ENCODE measurements at places on chromosomes 6 and 20. TPM values are rescaled to one million over a fixed set of nuclear protein-coding genes. Genes with fewer than 3 reads are reported as not detected.
A peak's percentile ranks its signal among the peaks of the same experiment; 100 is the strongest.

DNA sequence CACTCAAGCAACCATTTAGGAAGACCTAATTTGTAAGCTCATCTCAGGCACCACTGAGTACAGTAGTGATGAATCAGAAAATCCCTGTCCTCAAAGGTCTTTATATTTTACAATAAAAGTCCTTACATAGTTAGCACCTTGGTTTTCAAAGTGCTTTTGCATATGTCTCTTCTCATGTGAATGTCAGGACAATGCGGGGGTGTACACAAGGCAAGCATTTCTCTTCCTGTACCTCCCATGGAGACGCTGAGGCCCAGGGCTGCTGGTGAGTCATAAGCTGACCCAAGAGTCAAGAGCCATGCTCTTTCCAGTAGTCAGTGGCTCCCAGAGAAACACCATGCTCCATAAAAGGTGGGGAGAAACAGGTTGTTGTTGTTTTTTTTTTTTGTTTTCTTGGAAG, 174.0 kb downstream of the GJA10 start:
- no peak overlapping the region for H3K27ac ChIP-seq
- H3K4me3 ChIP-seq = no peak overlapping the region
- DNase-seq = no peak
- no peaks in the 10 kb centered on the region for H3K4me1 ChIP-seq

DNA sequence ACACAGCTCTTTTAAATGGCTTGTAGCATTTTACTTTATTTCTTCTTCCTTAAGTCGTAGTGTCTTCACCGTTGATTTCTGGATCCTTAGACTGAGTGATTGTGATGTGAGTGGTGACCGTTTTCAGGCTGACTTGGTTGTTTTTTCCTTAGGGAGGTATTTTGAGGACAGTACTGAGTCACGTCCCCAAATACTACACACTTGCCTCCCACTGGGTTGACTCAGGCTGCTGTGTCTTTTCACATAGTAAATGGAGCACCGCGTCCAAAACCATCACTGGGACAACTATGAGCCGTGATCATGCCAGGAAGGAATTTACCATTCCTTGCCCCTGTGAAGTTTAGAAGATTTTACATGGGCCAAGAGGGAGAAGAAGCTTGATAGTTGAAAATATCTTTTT, 174.1 kb downstream of the FARS2 start:
- DNase-seq = no peak
- H3K4me3 ChIP-seq = no peak overlapping the region
- no peaks in the 10 kb centered on the region for H3K27me3 ChIP-seq
- H3K36me3 ChIP-seq = no peaks in the 10 kb centered on the region

- no peak for DNase-seq
- H3K27me3 ChIP-seq = no peaks in the 10 kb centered on the region
- H3K4me3 ChIP-seq = no peak overlapping the region
- H3K27ac ChIP-seq = no peak overlapping the region
These were observed 354.4 kb downstream of the NKAIN2 start for GRCh38 chr6:124158024-124158423.

- H3K27ac ChIP-seq = no peak overlapping the region
- no peaks in the 10 kb centered on the region for H3K4me1 ChIP-seq
- no peaks in the 10 kb centered on the region for H3K27me3 ChIP-seq
- no peak overlapping the region for H3K4me3 ChIP-seq
- DNase-seq = no peak
These were observed 25.0 kb upstream of the SSR1 start for GRCh38 chr6:7338031-7338430.

DNA sequence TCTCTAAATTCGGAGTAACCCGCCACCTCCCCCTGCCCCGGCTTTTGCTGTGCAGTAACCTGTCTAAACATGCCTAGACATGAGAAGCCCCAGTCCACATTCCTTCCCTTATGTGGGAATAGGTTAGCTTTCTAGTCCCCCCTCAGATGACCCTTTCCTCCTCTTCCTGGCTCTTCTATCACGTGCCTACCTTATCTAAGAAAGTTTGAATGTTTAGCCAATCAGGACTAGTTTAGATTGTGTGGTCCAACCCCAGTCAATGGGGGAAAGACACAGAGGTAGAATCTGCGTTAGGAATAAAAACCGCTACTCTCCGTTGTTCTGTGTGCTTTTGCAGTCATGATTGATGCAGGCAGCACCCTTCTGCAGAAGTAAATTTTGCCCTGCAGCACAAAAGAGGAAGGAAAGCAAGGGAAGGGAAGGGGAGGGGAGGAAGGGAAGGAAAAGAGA, 69.0 kb upstream of the CD93 start:
- no peak overlapping the region for H3K4me3 ChIP-seq
- H3K27me3 ChIP-seq = no peaks in the 10 kb centered on the region
- peaks cover 29% of the 10 kb centered on the region for H3K4me1 ChIP-seq

DNA sequence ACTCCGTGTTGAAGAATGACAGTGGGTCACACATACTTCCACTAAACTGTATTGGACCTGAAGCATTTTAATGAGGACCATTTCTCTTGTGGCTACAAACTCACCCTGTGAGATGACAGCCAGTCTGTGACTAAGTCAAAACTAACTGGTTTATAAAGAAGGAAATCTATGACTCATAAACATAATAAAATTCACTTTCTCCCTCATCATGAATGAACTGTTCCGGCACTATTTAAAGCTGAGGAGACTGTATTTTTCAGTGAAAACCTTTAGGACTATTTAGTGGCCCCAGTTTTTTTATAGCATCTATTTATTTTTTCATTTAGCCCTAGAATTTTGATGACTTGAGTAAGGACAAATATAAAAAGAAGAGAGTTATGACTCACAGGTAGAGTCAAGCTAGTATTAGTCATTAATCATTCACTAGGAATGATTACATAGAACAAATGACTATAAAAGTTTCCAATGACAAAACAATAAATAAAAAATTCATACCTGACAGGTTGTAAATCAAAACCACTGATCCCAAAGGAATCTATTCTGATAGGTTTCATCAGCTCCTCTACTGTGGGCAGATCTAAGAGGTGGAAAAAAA, 34.2 kb downstream of the CEP162 start:
- no peaks in the 10 kb centered on the region for H3K27me3 ChIP-seq
- no peaks in the 10 kb centered on the region for H3K36me3 ChIP-seq
- H3K4me1 ChIP-seq = no peaks in the 10 kb centered on the region
- H3K27ac ChIP-seq = no peak overlapping the region
- H3K4me3 ChIP-seq = no peak overlapping the region

- peaks cover 10% of the 10 kb centered on the region for H3K4me1 ChIP-seq
- no peaks in the 10 kb centered on the region for H3K36me3 ChIP-seq
These were observed at the start of gene RAET1L for GRCh38 chr6:150025201-150025917. TSS of gene RAET1L (minus strand) at chr6:150025532. CDS start at chr6:150025471, 61 bp downstream.

- peaks cover 3% of the 10 kb centered on the region for H3K36me3 ChIP-seq
- H3K4me1 ChIP-seq = peaks cover 4% of the 10 kb centered on the region
- no peak overlapping the region for H3K27ac ChIP-seq
- no peak overlapping the region for H3K4me3 ChIP-seq
- no peak for DNase-seq
- no peaks in the 10 kb centered on the region for H3K27me3 ChIP-seq
These were observed 102.6 kb upstream of the LAMP5 start for GRCh38 chr20:9411833-9412232.

- H3K4me3 ChIP-seq = no peak overlapping the region
- no peaks in the 10 kb centered on the region for H3K36me3 ChIP-seq
- no peak overlapping the region for H3K27ac ChIP-seq
- H3K27me3 ChIP-seq = no peaks in the 10 kb centered on the region
- DNase-seq = no peak
These were observed 478.5 kb downstream of the QKI start for GRCh38 chr6:163892824-163893561.

- no peak for DNase-seq
- no peaks in the 10 kb centered on the region for H3K27me3 ChIP-seq
- H3K4me1 ChIP-seq = no peaks in the 10 kb centered on the region
- no peak overlapping the region for H3K4me3 ChIP-seq
- H3K36me3 ChIP-seq = no peaks in the 10 kb centered on the region
These were observed 27.9 kb downstream of the FAM83B start for GRCh38 chr6:54874349-54875048.

GRCh38 chr6:89975991-89976693, 81.9 kb downstream of the GJA10 start:
- no peaks in the 10 kb centered on the region for H3K36me3 ChIP-seq
- H3K27ac ChIP-seq = no peak overlapping the region
- H3K4me3 ChIP-seq = no peak overlapping the region
- H3K4me1 ChIP-seq = peaks cover 6% of the 10 kb centered on the region
- no peaks in the 10 kb centered on the region for H3K27me3 ChIP-seq

DNA sequence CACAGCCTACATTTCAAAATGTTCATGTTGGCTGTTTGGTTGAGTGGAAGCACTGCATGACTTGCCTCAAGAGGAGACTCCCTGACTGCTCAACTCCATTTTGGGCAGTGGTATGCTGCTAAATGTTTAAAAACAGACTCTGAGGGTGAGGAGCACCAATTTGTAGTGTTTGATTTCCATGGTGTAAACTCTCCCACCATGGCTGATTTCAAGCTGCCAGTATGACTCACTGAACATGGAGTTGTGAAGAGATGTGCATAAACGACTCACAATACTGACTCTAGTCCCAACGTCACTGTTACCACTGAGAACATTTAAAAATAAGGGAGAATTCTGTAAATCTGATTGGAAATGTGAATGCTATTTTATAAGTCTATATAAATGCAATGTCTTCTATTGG, 70.4 kb downstream of the BACH2 start:
- no peaks in the 10 kb centered on the region for H3K36me3 ChIP-seq
- H3K4me3 ChIP-seq = no peak overlapping the region
- H3K27me3 ChIP-seq = no peaks in the 10 kb centered on the region

DNA sequence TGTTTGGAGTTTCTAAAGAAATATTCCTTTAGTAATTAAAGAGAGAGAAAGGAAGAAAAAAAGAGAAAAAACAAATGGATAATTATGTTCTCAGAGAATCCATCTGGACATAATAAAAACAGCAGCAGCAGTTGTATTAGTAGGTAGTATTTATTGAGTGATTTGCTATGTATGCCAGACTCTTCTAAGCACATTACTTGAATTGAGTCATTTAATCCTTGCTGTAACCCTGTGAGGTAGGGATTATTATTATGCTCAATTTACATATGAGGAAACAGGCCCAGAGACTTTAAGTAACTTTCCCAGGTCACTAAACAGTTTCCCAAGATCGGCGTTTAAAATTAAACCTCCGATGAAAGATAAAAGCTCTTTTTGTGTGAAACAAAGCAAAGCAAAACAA, 238.8 kb downstream of the TSHZ2 start:
- H3K36me3 ChIP-seq = no peaks in the 10 kb centered on the region
- H3K27me3 ChIP-seq = peaks cover 5% of the 10 kb centered on the region

GRCh38 chr20:41177636-41178035, 40.3 kb downstream of the PLCG1 start:
- H3K27me3 ChIP-seq = no peaks in the 10 kb centered on the region
- no peak overlapping the region for H3K4me3 ChIP-seq
- peak overlapping the region; percentile 38 for H3K27ac ChIP-seq
- peaks cover 6% of the 10 kb centered on the region for H3K36me3 ChIP-seq

DNA sequence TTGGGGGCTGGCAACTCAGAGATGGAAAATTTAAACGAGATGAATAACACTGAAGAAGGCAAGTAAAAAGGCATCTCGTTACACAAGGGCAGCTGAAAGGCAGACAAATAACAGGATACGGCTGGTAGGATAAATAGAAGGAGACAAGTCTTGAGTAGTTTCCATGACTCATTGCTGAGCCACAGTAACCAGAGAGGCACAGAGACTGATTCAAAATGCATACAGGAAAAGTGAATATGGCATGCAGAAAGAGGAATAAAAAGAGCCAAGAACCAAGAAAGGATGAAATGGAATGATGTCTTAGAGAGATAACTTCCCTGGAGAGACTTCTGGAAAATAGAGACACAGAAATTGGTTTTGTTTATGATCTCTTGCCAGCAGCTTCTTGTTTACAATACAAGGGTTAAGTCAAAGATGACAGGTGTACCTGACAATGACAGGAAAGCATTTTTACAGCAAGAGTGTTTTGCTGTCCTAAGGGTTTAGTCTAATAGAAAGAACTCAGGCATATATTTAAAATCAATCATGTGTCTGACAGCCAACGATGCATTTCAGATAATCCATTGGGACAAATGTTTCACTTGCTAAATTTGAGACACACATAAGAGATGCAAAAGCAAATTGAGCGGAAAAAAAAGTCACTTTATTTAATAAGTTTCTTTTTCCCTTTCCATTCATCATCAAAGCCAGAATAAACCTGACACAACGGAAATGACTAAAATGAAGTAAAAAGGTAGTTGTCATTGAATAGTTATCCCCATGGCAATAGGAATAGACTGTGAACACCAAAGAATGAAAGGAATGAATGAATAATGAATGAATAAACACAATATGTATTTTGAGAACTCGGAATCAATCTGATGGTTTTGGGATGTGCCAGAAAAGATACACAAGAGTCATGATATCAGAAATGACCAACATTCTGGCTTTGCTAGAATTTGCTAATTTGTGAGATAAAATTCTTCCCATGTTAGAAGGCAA, 68.0 kb upstream of the KCNQ5 start:
- no peaks in the 10 kb centered on the region for H3K36me3 ChIP-seq
- no peak overlapping the region for H3K4me3 ChIP-seq
- no peaks in the 10 kb centered on the region for H3K4me1 ChIP-seq
- no peaks in the 10 kb centered on the region for H3K27me3 ChIP-seq
- no peak for DNase-seq

DNA sequence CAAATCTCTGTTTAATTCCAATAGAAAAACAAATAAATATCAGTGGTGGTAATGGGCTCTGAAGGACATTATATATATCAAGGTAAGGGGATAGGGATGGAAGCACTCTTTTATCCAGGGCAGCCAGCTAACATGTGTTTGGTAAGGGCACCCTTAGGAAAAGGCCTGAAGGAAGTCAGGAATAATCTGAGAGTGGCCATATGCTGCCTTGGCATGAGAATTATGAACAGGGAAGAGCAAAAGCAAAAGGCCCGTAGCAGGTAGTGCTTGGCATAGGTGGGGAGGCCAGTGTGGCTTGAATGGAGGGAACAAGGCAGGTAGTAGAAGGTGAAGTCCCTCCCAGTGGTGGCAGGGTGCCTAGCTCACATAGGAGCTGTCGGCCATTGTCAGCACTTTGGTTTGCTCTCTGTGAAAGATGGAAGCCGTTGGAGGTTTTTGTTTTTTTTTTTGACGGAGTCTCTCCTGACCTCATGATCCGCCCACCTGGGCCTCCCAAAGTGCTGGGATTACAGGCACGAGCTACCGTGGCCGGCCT, 39.6 kb upstream of the CSE1L start:
- DNase-seq = no peak
- no peaks in the 10 kb centered on the region for H3K27me3 ChIP-seq
- no peaks in the 10 kb centered on the region for H3K4me1 ChIP-seq
- no peak overlapping the region for H3K4me3 ChIP-seq

DNA sequence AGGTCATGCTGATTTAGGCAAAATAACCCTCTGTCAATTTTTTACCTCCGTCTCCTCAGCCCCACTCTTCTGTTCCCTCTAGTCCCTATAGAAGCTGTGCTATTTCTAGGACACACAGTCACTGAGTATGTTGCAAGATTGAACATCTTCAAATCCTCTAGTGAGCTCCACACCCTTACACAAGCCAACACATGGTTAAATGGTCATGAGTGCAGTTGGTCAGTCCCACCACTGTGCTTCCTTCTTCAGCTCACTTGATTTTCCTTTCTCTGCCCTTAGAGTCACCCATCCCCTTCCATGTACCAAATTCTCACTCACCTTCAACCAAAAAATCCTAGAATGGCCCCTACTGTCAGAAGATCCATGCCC, 48.2 kb upstream of the F13A1 start:
- H3K4me3 ChIP-seq = no peak overlapping the region
- H3K27ac ChIP-seq = no peak overlapping the region
- DNase-seq = no peak
- H3K4me1 ChIP-seq = no peaks in the 10 kb centered on the region
- H3K36me3 ChIP-seq = no peaks in the 10 kb centered on the region

- H3K36me3 ChIP-seq = no peaks in the 10 kb centered on the region
- no peaks in the 10 kb centered on the region for H3K4me1 ChIP-seq
- no peak overlapping the region for H3K4me3 ChIP-seq
- no peak overlapping the region for H3K27ac ChIP-seq
These were observed 99.5 kb downstream of the KCNQ5 start for GRCh38 chr6:72721346-72721745.

Gene KHDC1L
- total RNA-seq = not detected

Gene HLA-G
- total RNA-seq = 17.7 TPM

Gene PTPN1
- 70.7 TPM for total RNA-seq

Gene FAM83C
- not detected for total RNA-seq

Gene MLIP
- total RNA-seq = 0.70 TPM

All from left lung (tissue), 14 donors.